GM04504 (cell line): ENCODE measurements at places on chromosomes 5 and 9.
A peak's percentile ranks its signal among the peaks of the same experiment; 100 is the strongest.

DNA sequence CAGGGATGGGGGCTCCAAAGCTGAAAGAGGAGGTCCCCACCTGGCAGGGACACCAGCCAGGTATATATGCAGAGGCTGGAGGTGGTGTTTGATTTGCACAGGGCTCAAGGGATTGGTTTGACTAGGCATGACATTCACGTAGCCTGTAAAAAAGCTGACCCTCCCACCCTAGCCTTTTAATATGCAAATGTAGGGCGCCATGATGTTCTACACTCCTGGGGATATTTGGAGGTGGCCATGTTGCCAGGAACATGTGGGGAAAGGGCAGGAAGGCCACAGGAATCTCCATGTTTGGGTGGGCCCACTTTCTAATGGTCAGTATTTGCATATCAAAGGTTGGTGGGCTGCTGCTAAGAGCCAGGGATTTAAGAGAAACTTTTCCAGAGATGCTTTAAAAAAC lies 12.0 kb upstream of the THG1L start:
- DNase-seq: no peak

GRCh38 chr9:105173826-105174225 lies 70.6 kb upstream of the SLC44A1 start:
- DNase-seq: no peak

DNA sequence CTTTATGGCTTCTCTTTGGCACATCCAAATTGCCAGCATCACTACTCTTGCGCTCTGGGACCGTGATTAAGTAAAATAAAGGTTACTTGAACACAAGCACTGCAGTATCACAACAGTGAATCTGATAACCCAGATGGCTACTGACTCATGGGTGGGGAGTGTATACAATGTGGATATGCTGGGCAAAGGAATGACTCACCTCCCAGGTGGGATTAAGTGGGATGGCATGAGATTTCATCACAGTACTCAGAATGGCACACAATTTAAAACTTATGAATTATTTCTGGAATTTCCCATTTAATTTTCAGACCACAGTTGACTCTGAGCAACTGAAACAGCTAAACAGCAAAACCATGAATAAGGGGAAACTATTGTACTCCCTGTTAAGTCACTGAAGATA lies 4.3 kb downstream of the GFM2 start:
- no peak for DNase-seq

DNA sequence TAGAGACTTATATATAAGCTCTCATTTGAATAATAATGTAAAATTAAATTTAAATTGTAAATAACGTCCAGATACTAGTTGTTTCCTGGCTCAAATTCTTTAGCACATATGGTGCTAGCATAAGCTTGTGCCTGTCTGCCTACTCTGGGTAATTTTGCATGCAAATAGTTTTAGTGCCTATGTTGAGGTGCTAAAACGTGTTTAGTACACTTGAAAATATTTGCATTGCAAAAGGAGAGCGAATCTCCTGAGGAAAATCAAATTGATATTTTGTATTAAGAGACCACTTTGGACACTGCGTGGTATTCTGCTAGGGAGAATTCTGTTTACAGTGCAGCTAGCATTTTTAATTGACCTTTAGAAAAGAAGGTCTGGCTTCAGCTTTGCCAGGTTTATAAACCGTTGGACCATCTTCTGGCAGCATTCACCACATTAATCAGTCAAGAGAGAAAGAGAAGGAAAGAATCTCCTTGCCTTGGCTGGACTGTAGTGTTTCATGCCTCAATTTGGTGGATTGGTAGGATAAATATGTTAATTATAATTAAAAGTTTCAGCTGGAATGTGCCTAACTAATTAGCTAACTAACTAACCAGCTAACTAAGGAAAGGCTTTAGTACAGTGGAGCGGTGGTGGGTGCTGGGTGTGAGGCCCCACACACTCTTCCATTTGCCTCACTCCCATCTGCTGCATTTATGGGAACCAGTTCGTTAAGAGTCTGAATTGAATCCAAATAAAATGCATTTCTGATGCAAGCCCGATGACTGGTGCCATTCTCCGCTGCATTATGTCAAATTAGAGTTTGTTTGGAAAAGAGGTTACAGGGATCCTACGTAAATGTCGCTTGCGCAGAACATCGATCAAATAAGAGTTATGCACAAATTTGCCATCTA lies 150.1 kb upstream of the MPDZ start:
- DNase-seq: no peak

DNA sequence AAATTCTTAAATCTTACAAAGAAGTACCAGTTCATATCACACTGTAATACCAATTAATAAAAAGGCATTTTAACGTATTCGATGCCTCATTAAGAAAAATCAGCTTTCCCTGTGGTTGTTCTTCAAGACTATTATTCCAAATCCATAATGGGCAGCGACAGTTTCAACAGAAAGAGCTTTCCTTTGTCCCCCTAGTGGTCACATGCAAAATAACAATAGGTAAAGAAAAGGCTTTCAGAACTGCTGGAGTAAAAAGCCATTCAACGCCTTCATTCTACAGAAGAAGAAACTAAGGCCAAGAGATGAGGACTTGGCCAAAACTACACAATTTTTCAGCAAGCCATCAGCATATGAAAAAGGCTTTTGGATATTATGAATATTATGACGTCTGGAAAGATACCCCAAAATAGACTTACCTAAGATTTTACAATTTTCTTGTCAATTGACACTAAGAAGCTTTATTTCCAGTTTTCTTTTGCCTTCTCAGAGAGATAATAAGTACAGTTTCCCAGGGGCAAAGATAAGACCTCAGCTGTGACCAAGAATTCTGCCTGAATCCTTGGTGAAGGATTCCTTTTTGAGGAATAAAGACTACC lies 6.7 kb upstream of the CDH6 start:
- DNase-seq: no peak

DNA sequence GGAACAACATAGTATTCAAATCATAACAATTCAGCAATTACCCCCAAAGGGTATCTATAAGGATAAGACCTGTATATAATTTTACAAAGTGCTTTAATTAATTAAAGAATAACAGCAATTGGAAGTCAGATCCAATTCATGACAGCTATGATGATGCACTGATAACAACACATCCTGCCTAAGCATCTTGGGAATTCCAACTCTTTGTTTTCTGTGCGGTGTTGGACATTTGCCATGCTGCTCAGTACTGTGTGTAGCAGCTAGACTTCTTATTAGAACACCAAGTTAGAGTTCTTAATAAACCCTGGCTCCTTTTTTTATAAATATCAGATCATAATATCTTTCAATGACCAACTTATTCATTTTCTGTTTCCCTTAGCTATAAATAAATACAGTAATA lies 209.0 kb downstream of the SEC61B start:
- no peak for DNase-seq

DNA sequence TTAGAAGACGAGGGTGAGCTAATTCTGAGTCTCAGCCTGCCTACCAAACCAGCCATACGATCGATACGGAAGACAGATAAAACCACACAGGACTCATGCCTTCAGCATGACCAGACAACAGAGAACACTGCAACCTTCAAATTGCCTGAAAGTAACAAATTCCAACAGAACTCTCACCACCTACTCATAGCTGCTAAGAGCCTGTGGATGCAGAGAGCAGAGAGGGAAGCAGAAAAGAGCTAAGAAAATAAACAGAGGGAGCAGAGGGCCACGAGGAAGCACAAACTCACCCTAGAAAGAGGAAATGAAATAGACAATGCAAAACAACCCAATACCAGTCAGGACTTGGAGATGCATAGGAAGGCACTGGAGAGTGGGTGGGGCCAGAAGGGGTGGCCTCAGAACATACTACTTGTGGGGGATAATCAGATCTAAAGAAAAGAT lies 86.7 kb upstream of the TAS2R1 start:
- DNase-seq: no peak

- no peak for DNase-seq
These were observed 29.1 kb downstream of the TNC start for GRCh38 chr9:115088860-115089259.

- DNase-seq: no peak
These were observed 619.6 kb upstream of the ADAMTS16 start for GRCh38 chr5:4520559-4520958.

DNA sequence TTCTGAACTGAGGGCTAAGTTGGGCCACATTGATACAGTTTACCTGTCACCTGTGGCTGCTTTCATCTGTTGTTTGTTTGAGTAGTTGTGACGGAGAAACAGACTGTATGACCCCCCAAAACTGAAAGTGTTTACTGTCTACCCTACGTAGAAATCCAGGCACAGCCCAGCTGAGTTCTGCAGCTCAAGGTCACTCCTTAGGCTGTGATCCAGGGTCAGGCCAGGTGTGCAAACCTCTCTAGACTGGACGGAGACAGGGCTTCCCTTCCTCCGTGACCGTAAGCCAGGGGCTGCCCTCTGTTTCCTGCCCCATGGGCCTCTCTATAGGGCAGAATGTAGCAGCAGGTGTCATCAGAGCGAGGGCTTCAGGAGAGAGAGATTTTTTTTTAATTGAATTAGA lies 207.9 kb upstream of the OTULINL start:
- DNase-seq: no peak

DNA sequence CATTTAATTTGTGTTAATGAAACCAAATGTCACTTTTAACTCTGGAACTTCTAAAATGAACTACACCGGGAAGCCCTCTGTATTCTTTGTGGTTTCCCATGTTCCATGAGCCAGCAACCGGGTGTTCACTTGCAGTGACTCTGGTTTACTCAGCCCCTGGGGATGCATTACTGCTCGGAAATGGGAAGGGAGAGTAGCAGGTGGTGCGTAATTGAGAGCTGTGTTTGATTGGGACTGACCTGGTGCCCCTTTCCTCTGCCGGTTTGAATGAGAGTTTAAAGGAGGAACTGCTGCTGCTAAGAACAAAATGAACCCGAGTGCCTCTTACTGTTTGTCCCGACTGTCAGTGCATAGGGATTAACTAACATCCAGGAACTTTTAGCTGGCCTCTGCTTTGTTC lies 100.1 kb upstream of the DHFR start:
- no peak for DNase-seq

DNA sequence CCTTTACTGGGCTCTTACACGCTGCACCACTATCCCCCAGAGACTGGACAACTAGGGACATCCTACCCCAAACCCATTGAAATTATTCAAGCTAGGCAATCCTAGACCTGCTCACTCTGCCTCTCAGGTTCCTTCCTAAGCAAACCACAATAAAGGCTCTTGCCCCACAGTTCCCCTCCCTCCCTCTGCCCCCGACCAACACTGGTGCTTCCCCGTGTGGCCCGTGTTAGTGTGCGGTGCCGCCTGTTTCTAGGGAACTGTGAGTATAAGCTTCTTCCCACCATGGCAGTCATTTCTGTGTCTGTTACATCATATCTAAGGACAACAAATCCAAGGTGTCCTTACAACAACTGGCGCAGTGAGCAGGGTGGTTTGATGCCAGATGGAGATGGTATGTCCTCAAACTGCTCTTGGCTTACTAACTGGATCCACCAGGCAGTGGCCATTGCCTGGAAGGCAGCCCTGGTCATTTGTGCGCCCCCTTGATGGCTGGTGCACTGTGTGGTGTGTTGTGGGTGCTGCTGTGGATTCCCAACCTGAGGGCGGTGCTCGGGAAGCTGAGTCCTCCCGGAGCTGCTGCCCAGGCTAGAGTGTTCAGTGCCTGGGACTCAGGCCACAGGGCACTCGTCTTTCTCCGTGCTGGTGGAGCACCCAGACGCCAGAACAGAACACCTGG lies 8.4 kb upstream of the MXD3 start:
- DNase-seq: no peak

DNA sequence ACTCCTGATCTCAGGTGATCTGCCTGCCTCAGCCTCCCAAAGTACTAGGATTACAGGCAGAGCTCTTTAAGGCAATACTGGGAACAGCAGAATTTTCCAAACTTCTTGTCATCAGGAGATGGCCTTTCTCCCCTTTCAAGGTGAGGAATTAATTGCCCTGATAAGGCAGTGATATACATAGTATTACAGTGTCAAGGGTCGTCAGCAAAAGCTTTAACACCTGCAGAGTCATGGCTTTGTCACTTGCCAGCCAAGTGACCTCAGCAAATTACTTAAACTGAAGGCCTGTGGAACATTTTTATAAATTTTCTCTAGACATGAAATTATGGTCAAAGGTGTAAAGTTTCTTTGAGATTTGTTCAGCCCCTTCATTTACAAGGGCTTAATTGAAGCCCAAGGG lies 59.5 kb downstream of the FBXO38 start:
- no peak for DNase-seq

DNA sequence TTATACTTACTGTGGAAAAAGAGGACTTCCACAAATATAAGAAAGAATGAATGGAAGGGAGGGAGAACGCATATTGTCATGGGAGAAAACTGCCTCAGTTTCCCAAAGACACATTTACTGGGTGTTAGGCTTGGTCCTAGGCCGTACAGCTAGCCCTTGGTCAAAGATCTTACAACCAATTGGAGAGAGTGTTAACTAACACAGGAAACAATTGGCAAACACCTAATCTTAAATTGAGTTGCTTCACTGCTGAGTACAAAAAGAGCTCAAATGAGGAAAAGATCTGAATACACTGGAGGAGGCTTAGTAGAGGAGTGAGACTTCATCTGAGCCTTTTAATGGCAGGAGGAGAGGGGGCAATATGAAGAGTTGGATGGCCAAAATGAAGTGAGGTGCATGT lies 161.7 kb downstream of the GLIS3 start:
- DNase-seq: no peak

GRCh38 chr5:157558041-157558595 lies 17.5 kb downstream of the ADAM19 start:
- DNase-seq: no peak

GRCh38 chr5:151106043-151106442 lies 25.2 kb upstream of the TNIP1 start:
- DNase-seq: no peak

- no peak for DNase-seq
These were observed 111.1 kb downstream of the PAM start for GRCh38 chr5:102866237-102866600.

- no peak for DNase-seq
These were observed 72.2 kb upstream of the SPTLC1 start for GRCh38 chr9:92187390-92187789.

GRCh38 chr9:22052376-22052945 lies 43.4 kb upstream of the CDKN2B start:
- DNase-seq: peak; percentile 83

DNA sequence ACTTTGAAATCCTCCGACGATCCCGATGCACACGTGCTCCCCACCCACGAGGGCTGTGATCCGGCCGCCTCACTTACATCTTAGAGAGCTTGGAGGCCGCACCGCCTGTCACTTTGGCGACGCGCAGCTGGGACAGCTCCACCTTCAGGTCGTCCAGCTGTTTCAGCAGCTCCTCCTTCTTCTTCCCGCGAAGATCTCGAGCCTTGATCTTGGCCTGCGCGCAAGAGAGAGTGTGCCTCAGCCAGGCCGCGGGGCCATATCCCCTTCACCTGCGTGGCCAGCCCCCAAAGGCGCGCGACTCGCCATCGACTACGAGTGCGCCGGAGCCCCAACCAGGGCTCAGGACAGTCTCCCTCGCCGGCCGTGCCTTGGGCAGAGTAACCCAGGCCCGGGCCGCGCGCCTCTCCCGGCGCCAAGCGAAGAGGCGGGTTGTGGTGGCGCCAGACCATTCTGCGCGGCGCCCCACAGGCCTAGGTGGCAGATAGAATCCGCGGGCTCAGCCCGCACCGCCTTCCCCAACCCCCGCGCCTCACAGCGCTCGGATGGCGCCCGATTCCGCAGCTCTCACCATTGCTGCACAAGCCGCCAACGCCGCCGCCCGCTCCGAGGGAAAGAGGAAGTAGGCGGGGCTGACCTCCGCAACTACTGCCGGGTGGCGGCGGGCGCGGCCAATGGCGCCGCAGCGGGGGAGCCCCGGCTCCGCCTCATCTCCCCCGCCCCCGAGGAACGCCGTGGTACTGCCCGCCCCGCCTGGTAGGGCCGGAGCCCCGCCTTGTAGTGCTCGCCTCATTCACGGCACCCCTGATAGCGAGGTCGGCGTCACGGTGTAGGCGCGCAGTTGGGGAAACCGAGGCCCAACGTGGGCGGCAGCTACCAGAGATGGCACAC lies at the start of the genes ARPC5L and RPL35:
TSS of gene ARPC5L (plus strand) at position 789 of the 888 bp plus-strand sequence. CDS start 7,161 bp downstream, outside the sequence.
TSS of gene RPL35 (minus strand) at position 616 of the 888 bp plus-strand sequence. CDS start at position 571, 45 bp downstream.
- DNase-seq: peak; percentile 80
